ENCODE measurements at places on chromosomes 12 and 14.

DNA sequence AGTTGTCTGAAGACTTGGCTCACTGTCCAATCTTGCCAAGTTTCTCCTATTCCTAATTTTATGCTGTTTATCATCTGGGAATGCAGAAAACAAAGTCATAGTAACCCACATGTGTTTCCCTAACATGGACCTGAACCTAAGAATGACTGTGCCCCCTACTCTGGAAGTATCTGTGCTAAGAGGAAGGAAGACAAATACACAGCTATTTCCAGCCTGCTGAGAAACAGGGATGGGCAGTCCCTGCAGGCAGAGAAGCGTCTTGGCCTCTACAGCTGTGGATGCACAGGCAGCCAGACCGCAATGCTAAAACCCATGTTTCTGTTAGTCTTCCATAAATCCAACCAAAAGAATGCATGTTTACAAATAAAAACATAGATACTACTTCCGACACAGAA lies 56.2 kb downstream of the DUSP16 start:
- no peak for DNase-seq

GRCh38 chr14:65790172-65790815 lies 377.8 kb downstream of the FUT8 start:
- no peak for DNase-seq

DNA sequence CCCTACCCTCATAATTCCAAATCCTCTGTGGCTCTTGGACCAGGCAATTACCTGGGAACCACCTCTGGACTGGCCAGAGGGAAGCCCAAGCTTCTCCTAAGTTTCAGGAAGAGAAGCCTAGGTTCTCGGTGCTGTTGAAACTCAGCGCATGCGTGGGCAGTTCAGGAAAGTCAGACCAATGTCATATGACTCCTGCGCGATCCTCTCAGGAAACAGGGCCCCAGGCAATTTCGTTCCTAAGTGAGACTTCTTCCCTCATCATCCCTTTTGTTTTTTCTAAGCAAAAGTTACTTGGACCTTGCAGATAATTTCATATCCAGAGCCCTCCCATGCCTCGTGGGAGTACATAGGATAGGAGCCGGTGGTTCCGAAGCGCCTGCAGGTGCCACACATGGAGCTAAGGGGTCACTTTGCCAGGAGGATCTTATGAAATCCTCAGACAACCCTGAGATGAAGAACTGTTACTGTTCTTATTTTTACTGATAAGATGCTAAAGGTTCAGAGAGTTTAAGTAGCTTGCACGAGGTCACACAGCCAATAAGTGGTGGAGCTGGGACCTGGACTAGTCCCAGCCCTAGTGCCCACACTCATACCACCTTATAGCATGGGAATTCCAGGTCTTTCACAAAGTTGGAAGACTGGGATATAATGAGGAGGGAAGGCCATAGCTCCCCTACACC lies 168.2 kb downstream of the ZFP36L1 start:
- no peak for DNase-seq

DNA sequence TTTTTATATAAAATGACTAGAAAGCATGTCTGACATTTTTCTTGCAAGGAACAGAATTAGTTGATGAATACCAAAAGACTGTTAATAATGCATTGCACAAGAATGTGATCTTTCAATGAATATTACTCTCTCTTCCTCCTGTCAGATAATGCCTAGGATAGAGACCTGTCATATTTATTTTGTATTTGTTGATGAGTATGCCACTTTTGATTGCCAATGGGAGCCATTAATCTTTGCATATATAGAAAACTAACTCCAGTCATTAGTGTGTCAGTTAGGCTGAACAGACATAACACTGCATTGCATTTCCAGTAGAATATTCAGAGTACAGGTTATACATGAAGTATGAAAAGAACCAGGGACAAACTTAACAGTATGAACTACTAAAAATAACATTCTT lies 1125.3 kb downstream of the LRFN5 start:
- DNase-seq = no peak

DNA sequence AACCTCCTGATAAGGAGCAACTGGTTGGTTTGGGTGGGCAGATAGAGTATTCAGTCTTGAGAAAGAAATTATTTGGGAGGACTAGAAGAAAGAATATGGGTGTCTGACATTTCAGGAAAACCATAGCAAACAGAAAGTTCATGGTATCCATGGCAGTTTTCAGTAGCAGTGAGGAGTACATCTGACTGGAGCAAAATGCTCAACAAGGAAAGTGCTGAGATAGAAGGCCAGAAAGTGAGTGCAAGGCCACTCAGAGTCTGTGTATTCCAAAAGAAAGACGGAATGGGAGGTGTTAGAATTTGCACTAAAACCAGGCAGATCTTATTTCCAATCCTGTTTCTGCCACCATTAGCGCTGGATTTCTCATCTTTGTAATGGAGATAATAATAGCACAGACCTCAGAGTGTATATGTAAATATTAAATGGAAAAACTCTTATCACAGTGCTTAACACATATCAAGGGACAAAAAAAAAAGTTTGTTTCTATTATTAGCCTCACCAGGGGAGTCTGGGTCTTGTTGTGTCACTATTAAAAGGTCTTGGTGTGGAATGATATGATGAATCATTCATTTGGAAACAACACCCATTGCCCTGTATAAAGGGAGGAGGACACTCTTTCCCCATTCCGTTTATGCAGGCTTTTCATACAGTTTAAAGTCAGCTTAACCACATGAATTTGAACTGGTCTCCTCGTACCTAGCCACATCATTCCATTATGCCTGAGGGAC lies 349.8 kb downstream of the IPO8 start:
- no peak for DNase-seq

- no peak for DNase-seq
Measured at GRCh38 chr14:79424462-79424861, 786.8 kb downstream of the DIO2 start.

GRCh38 chr12:32395026-32395425 lies 4.3 kb upstream of the FGD4 start:
- no peak for DNase-seq

All from OCI-M1 (cell line).